ENCODE measurements at places on chromosomes 16 and 17. TPM values are rescaled to one million over a fixed set of nuclear protein-coding genes. Genes with fewer than 3 reads are reported as not detected.

Gene CES3
- polyA plus RNA-seq = 0.10 TPM

Gene PER1
- polyA plus RNA-seq = 12.1 TPM

Gene BCAR1
- 171 TPM for polyA plus RNA-seq

Gene DHRS7C
- not detected for polyA plus RNA-seq

Gene LCMT1
- 23.5 TPM for polyA plus RNA-seq

Gene ITGAL
- not detected for polyA plus RNA-seq

Gene HIC1
- polyA plus RNA-seq = 20.2 TPM

Gene IRX5
- polyA plus RNA-seq = not detected

Gene CDRT15
- polyA plus RNA-seq = not detected

Gene METRNL
- polyA plus RNA-seq = 67.5 TPM

Gene ETV4
- 5.5 TPM for polyA plus RNA-seq

Gene ACE
- 63.4 TPM for polyA plus RNA-seq

Gene HERPUD1
- polyA plus RNA-seq = 105 TPM

Gene ZFP3
- 1.8 TPM for polyA plus RNA-seq

Gene MT1A
- polyA plus RNA-seq = 6.5 TPM

Gene YPEL2
- polyA plus RNA-seq = 36.5 TPM

Gene HBQ1
- 2.5 TPM for polyA plus RNA-seq

Gene MYH3
- polyA plus RNA-seq = 0.65 TPM

Gene SECTM1
- 2.3 TPM for polyA plus RNA-seq

Gene CHD9NB
- polyA plus RNA-seq = 0.35 TPM

Gene SLC22A31
- 1.0 TPM for polyA plus RNA-seq

Gene CDH1
- polyA plus RNA-seq = 0.03 TPM

Gene PLCG2
- 10.8 TPM for polyA plus RNA-seq

Gene CEP295NL
- 0.13 TPM for polyA plus RNA-seq

Gene RNF43
- 0.03 TPM for polyA plus RNA-seq

Gene P2RX1
- 0.05 TPM for polyA plus RNA-seq

Gene C1QL1
- 0.75 TPM for polyA plus RNA-seq

Gene PRR14
- 17.0 TPM for polyA plus RNA-seq

Gene PRSS33
- not detected for polyA plus RNA-seq

Gene SDF2
- polyA plus RNA-seq = 77.9 TPM

Gene ATP2A1
- polyA plus RNA-seq = 1.2 TPM

Gene GP2
- polyA plus RNA-seq = not detected

Gene ZNF287
- polyA plus RNA-seq = 3.6 TPM

Gene SLFN12
- 13.4 TPM for polyA plus RNA-seq

Gene KRT16
- not detected for polyA plus RNA-seq

Gene RUNDC3A
- 0.12 TPM for polyA plus RNA-seq

Gene SLC5A10
- polyA plus RNA-seq = not detected

Gene LUC7L
- polyA plus RNA-seq = 57.6 TPM

Gene EFNB3
- polyA plus RNA-seq = 2.9 TPM

Gene NT5M
- 1.8 TPM for polyA plus RNA-seq

Gene CDH8
- polyA plus RNA-seq = not detected

Gene GFAP
- 0.07 TPM for polyA plus RNA-seq

Gene HAP1
- polyA plus RNA-seq = 0.07 TPM

Gene CHMP6
- 48.5 TPM for polyA plus RNA-seq

Gene SLFN12L
- not detected for polyA plus RNA-seq

Gene TBC1D3C
- polyA plus RNA-seq = not detected

Gene XAF1
- polyA plus RNA-seq = 6.3 TPM

Gene ABCA9
- 7.7 TPM for polyA plus RNA-seq

Gene KRT9
- polyA plus RNA-seq = not detected

Gene GPR139
- polyA plus RNA-seq = not detected

Gene SP6
- polyA plus RNA-seq = 0.13 TPM

Gene TMEM92
- 0.03 TPM for polyA plus RNA-seq

Gene PRSS36
- 0.57 TPM for polyA plus RNA-seq

Gene PPL
- polyA plus RNA-seq = 0.07 TPM

Gene TRAF4
- polyA plus RNA-seq = 97.3 TPM

Measured in endothelial cell of umbilical vein (primary cell).